ENCODE measurements at places on chromosomes 5 and 9.

- DNase-seq: no peak
Measured at GRCh38 chr9:127637322-127637847, 25.3 kb downstream of the STXBP1 start.

- DNase-seq: no peak
Measured at GRCh38 chr9:120941046-120941770, 14.6 kb upstream of the TRAF1 start.

- no peak for DNase-seq
Measured at GRCh38 chr5:150406103-150406722, 6.5 kb downstream of the CD74 start.

DNA sequence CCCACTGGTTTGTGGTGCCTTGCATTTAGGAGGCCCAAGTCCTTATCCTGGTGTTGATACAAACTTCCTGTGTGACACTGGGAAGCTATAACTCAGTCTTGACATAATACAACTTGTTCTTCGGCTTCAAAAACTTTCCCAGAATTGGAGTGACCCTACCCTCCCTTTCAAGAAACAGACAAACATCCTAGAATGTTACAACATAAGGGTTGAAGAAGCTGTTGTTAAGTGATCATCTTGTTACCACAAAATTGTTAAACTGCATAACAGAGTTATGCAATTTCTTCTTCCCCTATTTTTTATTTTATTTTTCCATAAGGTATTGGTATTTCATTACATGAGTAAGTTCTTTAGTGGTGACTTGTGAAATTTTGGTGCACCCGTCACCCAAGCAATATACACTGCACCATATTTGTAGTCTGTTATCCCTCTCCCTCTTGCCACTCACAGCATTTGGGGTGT lies 21.3 kb downstream of the TLR4 start:
- DNase-seq: no peak

GRCh38 chr5:160284291-160284873 lies 28.0 kb downstream of the CCNJL start:
- DNase-seq: no peak

DNA sequence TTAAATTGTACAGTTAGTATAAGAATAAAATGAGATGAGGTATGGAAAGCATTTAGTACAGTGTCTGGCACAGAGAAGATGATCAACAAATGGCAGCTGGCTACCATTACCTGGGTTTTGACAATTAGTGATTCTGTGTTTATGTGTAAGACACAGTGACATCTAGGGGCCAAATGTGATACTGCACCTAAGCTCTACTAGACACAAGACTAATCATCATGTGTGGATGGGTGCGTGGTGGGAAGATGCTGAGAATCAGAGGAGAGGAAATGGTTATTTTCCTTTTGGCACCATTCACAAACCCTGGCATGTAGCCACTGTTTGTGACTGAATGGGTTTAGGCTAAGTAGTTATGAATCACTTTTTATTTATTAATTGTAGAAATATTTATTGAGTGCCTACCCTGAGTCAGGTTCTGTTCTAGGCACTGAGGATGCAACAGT lies 109.8 kb upstream of the TBC1D2 start:
- DNase-seq: no peak
